Activated CD8-positive, alpha-beta T cell treated with anti-CD3 and anti-CD28 coated beads, Interleukin-2, amount 10 ng/mL, durations not matched to agents 7 days and 5 days (primary cell): ENCODE measurements at places on chromosomes 4 and X. TPM values are rescaled to one million over a fixed set of nuclear protein-coding genes. Genes with fewer than 3 reads are reported as not detected.
A peak's percentile ranks its signal among the peaks of the same experiment; 100 is the strongest.

DNA sequence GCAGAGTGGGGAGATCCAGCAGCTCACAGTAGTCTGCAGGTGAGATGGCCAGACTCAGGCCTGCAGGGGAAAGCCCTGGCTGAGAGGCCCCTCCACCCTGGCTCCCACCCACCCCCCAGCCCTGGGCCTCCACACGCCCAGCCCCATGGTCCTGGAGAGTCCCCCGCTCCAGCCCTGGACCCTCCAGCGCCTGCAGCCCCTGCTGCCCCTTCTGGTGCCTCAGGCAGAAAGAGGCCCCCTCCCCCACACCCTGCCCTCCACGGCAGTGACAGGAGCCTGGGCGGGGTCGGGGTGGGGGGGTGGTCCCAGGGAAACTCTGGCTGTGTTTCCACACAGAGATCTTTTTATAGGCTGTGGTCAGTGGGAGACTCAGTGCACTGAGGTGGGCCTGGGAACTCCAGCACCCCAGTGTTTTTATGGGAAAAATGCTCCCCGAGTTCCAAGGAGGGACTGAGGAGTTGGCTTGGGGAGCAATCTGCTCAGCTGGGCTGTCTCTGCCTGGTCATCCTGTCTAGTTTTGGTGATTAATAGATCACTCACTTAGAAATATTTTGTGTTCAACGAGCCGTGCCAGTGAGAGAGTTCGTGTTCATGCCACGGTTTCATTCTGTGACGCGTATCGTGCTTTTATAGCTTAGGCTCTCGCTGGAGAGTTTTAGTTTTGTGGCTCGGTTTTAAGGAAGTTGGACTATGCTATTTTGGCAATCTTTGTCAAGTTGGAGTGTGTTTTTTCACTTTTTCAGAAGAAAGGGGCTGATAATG is 53.1 kb upstream of the HGFAC start:
- no peak for DNase-seq

DNA sequence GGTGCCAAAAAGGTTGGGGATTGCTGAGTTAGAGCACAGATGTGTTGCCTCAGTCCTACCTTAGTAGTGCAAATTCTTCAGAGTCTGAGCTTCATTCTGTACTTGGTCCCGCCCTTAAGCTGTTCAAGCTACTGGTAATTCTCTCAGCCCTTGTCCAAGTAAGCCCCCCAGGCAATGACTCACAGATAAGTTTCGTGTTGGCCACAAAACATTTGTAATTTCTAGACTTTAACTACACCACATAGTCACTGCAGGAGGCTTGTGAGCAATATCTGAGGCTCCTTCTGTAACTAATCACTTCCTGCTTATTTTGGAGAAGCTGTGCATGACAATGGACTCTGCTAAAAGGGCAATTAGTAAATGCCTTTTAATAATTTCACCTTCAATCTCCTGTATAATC is 1420.5 kb downstream of the PCDH7 start:
- no peak for DNase-seq

- DNase-seq, result no peak
Observed at GRCh38 chr4:168651374-168651773, 154.5 kb downstream of the PALLD start.

- no peak for DNase-seq
Observed at GRCh38 chr4:128388352-128388630, 100.7 kb upstream of the PGRMC2 start.

The SGMS2 gene
- total RNA-seq, result not detected

The F8A3 gene
- 10.8 TPM for total RNA-seq

The CHRDL1 gene
- not detected for total RNA-seq

DNA sequence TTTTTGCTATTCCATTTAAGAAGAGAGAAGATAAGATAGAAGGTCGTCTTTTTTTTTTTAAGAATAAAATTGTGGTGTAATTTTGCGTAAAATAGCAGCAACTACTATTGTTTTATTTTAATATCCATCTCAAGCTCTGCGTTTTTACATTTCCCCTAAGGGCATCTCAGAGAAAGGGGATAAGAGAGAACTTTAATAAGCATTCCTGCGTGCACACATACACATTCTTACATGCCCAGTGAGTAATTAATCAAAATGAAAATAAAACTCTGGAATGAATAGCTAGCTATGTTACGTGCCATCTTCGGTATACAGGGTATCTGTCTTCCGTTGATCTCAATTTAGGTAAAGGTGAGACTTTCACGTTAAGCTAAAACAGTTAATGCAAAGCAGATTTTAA is 200.3 kb upstream of the TENM3 start:
- DNase-seq, result no peak

GRCh38 chrX:44570522-44570921 is 27.9 kb upstream of the FUNDC1 start:
- DNase-seq, result no peak

GRCh38 chr4:25632135-25632534 is 23.5 kb upstream of the SLC34A2 start:
- DNase-seq, result no peak

DNA sequence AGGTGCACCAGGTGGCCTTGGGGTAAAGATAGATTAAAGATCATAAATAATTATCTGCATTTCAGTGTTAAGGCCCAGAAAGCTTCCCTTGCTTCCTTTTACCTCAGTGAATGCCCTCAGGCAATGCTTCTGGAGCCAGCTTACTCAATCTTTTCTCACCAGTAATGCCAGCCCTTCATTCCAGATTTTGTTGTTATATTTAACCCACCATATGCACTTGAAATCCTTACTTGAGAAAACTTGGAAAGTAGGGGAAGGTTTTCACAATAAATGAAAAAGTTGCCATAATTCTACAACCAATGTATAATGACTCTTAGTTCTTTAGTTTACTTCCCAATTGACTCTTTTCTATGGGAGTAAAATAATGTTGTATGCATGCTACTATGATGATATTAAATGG is 17.1 kb upstream of the PBDC1 start:
- DNase-seq, result no peak

- no peak for DNase-seq
Observed at GRCh38 chr4:184814686-184815045, 11.1 kb downstream of the ACSL1 start.

The FAM90A26 gene
- not detected for total RNA-seq

- DNase-seq, result no peak
Observed at GRCh38 chr4:3749081-3749480, 17.1 kb upstream of the ADRA2C start.

- no peak for DNase-seq
Observed at GRCh38 chrX:11992271-11992670, 146.0 kb upstream of the FRMPD4 start.

GRCh38 chr4:47238667-47239066 is 207.3 kb downstream of the GABRB1 start:
- DNase-seq, result no peak

The GPR173 gene
- total RNA-seq, result not detected

- no peak for DNase-seq
Observed at GRCh38 chrX:81779701-81780100, 577.8 kb downstream of the SH3BGRL start.

The TRPC3 gene
- total RNA-seq, result 0.55 TPM

The ZNF330 gene
- 42.7 TPM for total RNA-seq

The MAGEA6 gene
- total RNA-seq, result not detected

- DNase-seq, result no peak
Observed at GRCh38 chr4:147518086-147518485, 37.2 kb downstream of the EDNRA start.

DNA sequence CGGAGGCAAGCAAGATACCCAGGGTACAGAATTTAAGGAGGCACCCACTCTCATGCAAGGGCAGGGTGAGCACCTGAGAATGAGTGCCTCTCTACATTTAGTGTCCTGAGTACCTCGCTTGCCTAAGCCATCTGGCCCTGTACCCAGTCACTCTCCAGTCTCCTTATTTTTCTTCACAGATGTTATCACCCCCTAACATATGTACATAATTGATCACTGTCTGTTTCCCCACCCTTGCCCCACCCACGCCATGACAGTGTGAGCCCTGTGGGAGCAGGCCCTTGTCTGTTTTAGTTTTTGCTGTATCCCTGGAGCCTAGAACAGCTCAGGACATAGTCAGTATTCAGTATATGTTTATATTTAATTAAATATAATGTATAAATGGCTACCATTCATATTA is 113.6 kb downstream of the SPRY1 start:
- no peak for DNase-seq

- DNase-seq, result no peak
Observed at GRCh38 chrX:98350940-98351339, 1467.2 kb downstream of the RPA4 start.

DNA sequence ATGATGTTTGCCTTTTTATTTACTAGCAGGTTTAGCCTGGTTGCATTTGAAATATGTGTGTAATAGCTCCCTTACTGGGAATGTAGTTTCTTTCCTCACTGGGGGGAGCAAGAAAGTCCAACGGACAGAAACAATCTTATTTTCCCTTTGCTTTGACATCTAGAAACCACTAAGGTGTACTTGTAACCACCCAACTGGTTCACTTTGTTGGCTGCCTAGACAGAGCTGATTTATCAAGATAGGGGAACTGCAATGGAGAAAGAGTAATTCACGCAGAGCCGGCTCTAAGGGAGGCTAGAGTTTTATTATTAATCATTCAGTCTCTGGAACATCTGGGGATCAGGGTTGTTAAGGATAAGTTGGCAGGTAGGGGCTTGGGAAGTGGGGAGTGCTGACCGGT is 30.3 kb downstream of the XG start:
- DNase-seq, result no peak

- DNase-seq, result no peak
Observed at GRCh38 chrX:115259238-115259875, 25.5 kb upstream of the LRCH2 start.

GRCh38 chr4:51865717-51866116 is 22.8 kb downstream of the DCUN1D4 start:
- no peak for DNase-seq

GRCh38 chr4:7757501-7758471 is 181.9 kb downstream of the AFAP1 start:
- DNase-seq, result no peak

- DNase-seq, result no peak
Observed at GRCh38 chrX:113726009-113726408, 857.9 kb upstream of the HTR2C start.

DNA sequence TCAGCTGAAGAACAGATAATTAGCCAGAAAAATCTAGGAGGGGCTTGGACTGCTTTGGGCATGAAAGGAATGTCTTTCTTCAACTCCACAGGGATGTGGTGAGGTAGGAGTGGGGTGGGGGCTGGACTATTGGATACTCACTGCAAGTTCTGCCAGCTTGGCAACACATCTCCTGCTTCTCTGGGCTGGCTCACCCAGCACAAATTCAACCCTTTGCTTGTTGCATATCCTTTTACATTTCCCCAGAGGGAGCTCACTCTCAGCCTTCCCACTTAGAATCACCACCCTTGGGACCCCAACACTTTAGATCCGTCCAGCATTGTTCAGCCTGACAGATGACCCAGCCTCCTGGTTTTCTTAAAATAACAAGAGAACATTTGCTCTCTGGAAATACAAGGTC is 120.6 kb downstream of the KDR start:
- DNase-seq, result no peak

GRCh38 chr4:149050840-149051239 is 608.6 kb upstream of the NR3C2 start:
- no peak for DNase-seq

DNA sequence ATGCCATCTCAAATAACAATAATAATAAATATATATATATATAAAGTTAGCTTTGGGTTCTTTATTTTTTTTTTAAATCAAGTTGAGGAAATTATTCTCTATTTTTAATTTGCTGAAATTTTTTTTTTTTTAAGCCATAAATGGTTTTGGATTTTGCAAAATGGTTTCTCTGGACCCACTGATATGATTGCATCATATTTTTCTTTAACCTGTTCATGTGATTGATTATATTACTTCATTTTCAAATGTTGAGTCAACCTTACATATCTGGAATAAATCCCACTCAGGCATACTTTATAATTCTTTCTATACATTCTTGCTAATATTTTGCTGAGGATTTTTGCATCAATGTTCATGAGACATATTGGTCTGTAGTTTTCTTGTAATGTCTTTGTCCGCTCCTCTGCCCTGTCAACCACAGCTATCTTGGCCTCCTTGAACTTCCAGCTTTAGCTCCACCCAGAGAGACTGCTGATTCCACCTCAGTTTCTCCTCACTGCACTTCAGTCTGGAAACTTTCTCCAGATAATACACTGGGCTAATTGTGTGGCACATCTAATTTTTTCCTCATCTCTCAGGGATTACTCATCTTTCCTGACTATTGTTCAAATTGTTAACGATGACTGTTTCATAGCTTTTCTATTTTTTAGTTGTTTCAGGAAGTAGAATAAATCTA is 160.9 kb upstream of the GIMD1 start:
- no peak for DNase-seq

DNA sequence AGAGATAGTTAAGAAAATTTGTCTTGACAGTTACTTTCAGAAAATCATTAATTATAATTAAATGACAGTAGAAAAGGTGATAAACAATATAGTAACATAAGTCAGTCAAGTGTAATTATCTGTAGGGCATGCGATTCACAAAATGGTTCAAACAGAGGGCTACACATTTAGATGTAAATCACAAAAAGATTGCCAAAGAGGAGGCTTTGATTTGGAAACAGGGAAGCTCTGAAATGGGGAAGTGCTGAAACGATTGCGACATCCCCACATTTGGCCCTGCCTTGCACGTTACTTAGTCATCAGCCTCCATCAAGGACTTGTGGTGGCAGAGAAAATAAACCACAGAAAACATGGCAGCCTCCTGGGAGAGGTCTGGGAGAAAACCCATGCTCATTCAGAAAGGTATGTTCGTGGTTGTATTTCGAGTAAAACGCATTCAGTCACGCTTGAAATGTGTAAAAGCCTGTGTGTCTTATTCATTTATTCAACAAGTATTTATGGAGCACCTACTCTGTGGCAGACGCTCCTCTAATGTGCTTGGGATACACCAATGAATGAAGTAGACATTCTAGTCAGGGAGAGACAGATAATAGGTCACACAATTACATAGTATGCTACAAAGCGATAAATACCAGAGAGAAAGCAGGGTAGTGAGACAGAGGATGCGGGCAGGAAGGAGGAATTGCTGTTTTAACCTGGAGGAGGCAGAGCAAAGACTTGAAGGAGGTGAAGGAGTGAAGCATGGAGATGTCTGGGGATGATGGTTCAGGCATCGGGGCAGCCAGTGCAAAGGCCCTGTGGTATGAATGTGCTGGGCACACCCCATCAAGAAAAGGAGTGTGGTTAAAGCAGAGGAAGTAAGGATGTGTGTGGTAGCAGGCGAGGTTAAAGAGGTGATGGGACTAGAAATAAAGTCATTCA is 7.8 kb downstream of the RBM47 start:
- DNase-seq, result peak; percentile 45

GRCh38 chr4:29966386-29966785 is 753.8 kb upstream of the PCDH7 start:
- no peak for DNase-seq

- no peak for DNase-seq
Observed at GRCh38 chrX:17038681-17039161, 92.3 kb downstream of the REPS2 start.

The UTP3 gene
- 39.2 TPM for total RNA-seq

GRCh38 chr4:3766036-3766784 is at the start of gene ADRA2C:
ADRA2C (plus strand) TSS chr4:3766385; CDS start chr4:3766607, 222 bp downstream.
- DNase-seq, result no peak

- DNase-seq, result no peak
Observed at GRCh38 chr4:144289667-144290428, 149.3 kb upstream of the GYPA start.

GRCh38 chrX:119602701-119603255 is 3.4 kb downstream of the NKRF start:
- DNase-seq, result no peak
